Ecto neural progenitor cell (in vitro differentiated cells): ENCODE measurements at places on chromosomes 6 and 20.

DNA sequence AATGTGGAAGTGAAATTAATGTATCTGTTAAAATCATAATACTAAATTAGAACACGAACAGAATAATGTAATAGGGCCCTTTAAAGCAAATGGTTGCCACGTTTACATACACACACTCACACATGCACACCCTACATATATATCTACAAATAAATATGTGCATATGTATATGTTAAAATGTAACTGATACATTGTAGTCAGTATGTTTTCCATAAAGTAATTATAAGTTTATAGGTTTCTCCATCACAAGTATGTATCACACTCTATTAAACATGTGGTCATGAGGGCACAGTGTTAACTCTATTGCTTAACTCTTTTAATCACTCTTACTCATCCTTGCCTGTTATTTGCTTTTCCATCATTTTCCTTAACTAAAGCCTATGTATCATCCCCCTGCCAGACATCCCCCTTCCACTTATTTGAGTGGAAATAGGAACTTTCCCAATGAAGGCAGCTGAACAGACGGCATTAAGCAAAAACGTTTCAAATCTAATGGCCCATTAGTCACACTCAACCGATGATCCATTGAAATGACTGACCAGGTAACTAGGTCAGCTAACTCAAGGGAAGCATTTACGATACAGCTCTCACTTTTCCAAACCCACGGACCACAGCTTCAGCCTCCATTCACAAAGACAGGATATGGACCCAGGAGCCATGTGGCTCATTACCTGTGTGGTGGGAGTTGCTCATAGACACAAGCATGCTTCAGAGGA is 89.3 kb downstream of the HAO1 start:
- no peak for DNase-seq

- peak; percentile 73 for DNase-seq
These were observed 296.6 kb downstream of the PHACTR1 start for GRCh38 chr6:13012977-13013680.

DNA sequence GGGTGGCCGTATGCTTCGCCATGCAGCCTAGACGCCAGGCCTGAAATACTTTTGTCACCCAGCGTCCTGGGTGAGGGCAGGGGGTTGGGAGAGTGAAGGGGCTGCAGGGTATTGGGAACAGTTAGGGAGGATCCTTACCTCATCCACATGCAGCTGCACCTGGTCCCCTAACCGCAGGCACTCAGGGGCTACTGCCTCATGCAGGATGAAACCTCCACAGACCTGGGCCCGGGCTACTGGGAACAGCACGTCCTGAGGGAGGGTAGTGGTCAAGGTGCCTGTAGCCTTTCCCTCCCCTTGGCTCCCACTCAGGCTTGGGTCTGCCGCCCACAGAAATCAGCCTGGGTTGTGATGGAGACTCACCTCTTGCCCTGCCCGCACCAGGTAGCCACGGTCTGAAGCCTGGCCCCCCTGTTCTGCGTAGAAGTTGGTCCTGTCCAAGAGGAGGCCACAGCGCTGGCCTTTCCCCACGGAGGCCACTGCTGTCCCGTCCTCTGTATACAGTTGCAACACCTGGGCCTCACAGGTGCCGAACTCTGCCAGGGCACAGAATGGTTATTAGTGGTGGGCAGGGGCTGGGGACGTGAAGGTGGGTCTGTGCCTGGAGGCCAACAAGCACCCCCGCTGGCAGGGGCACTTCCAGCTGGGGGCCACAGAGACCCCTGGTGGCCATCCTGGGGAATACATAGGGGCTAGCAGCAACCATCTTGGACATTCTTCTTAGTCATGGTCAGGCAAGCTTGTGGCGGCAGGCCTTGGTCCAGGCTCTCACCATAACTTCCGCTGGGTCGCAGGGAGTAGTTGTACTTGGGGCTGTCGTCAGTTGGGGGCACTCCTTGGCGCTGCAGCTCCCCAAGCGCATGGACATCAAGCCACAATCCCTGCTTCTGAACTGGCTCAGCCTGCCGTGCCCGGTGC is 8.6 kb downstream of the AARS2 start:
- peak; percentile 71 for DNase-seq

DNA sequence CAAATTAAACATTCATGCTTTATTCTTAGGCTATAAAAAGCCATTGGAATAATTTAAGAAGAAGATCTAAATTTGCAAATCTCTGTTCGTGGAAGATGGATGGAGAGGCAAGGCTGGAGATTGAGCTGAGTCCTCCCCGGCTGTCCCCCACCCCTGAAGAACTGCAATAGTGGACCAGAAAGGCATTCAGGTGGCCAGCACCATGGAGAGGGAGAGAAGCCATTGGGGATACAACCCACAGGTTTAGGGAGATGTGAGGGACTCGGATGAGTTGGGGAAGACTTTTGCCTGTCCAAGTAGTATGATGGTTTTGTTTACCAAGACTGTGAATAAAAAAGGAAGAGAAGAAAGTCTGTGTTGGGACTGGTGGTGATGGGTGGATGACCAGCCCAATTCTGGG is 120.8 kb downstream of the F13A1 start:
- no peak for DNase-seq

DNA sequence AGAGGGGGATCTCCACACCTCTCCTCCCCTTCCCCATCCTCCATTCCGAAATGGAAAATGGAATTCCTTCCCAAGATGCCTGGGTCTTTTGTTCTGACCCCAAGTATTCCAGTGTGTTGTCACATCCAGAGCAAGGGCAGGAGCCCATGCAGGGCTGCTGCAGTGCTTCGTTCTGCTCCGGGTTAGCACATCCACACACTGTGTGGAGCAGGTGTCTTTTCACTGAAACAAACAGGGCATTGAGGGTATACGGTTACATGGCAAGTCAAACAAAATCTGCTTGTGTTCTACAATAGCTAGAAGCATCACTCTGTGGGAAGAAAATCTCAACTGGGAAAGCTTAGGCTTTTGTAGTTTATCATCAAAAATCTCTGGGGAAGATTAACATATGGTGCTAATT is 56.9 kb downstream of the LYRM2 start:
- no peak for DNase-seq

DNA sequence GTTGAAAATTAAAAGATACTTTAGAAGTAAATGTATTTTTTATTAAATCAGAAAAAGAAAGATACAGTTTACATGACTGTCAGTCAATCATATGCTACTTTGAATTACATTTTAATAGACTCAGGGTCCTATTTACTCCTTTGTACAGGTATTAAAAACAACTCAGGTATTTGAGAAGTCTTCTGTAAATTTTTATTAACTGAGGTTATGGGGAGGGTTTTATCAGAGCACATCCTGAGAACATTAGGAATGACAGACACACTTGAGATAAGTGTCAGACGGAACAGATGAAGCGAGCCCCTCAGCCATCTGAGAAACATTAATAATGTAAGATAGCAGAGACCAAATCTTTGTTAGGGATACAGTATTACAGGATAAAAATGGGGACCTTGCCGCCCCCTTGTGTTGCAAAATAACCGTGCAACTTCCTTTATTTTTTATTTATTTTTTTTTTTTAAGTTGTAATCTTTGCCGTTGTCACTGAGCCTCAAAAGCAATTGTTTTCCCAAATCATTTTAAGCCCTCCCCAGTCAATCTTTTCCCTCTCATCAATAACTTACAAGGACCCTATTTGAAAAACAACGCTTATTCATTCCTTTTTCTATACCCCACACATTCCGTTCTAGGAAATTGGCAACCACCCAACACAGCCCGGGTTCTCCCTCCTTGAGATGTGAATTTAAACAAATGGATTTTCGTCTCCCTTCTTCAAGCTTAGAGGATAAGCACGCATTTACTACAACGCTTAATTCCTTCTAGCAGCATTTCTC is 126.7 kb downstream of the BCAS1 start:
- no peak for DNase-seq

GRCh38 chr6:30922447-30922852 is 8.4 kb downstream of the VARS2 start:
- no peak for DNase-seq

DNA sequence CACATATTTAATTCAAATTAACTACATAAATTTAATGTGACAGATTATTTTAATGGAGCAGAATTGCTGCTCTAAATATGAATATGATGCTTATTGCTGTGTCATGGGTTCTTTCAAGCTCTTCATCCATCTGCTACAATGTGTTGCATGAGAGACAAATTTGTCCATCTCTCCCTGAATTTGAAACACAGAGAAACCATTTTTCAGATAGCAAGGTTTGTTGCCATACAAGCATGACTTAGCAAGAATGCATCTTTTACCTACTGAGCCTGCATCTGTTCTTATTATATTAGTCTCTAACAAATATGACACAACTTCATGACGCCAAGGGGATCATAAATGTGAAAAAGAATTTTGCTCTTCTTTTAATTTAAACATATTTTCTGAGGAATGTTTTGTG is 8.0 kb upstream of the UTRN start:
- DNase-seq, result no peak

DNA sequence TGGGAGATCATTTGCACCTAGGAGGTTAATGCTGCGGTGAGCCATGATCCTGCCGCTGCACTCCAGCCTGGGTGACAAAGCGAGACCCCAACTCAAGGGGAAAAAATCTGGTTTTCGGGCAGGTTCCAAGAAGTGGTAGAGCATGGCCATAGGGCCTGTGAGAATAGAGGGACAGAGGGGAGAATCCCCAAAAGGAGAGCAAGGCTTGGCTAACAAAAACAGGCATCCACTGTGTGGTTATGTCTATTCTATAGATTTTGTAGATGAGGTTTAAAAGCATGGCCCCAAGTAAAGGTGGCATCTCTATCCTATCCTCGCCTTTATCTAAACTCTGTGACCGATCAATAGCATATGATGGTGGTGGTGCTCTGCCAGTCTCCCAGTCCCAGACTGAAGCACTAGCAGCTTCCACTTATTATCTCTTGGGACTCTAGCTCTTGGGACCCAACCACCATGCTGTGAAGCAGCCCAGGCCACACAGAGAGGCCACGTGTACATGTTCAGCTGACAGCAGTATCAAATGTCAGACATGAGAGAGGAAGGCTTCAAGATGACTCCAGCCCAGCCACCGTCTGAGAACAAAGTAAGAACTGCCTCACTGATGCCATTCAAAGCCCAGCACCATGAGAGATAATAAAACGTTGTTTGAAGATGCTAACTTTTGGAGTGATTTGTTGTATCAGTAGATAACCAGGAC is 27.7 kb downstream of the EIF2S2 start:
- DNase-seq, result no peak

DNA sequence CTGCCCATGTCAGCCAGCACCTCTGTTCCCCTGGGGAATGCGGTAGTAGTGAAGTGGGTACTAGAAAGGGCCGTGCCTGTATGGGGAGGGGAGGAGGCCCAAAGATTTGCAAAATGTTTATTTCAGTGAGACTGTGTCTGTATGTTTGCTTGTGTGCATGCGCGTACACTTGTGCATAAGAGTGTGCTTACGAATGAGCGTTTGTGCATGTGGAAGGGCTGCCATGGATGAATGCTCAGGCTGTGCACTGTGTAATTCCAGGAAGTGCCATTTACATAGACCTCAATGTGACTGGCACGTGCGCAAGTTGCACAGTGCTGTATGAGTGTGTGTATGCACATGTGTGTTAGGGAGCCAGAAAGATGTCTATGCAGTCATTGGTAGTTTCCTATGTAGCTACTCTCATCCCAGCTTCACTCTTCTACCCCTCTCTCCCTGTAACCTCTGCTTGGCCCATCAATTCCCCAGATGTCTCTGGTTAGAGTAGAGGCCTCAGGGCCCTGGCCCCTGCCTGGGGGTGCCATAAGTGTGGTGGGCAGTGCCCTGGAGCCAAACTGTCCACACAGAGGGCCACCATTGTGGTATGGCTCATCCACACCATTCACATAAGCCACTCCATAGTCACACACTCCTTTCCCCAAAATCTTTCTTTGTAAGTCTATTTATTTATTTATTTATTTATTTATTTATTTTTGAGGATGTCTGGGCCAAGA is 26.8 kb upstream of the SLC22A7 start:
- DNase-seq, result no peak

DNA sequence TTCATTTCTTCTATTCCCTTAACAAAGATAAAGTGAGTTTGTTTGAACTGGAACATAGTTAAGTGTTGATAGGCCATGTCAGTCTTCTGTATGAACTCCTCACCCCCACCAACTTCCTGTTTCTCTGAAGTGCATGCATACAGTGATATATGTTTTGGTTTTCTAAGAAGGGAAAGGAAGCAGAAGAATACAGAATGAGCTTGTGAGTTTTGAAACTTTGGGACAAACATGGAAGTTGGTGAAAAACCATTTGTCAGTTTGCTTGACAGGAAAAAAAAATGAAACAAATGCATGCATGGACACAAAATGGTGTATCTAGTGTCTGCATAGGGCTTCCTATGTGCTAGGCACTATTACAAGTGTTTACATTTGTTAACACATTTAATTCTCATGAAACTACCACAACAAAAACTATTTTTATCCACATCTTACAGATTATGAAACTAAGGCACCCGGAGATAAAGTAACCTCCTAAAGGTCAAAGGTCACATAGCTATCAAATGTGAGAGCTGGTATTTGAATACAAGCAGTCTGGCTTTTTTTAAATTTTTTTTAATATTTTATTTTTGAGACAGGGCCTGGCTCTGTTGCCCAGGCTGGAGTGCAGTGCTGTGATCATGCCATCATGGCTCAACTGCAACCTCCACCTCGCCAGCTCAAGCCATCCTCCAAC is 105.9 kb downstream of the ADGRB3 start:
- no peak for DNase-seq

- DNase-seq, result no peak
These were observed 32.0 kb upstream of the AKAP7 start for GRCh38 chr6:131103296-131103695.

DNA sequence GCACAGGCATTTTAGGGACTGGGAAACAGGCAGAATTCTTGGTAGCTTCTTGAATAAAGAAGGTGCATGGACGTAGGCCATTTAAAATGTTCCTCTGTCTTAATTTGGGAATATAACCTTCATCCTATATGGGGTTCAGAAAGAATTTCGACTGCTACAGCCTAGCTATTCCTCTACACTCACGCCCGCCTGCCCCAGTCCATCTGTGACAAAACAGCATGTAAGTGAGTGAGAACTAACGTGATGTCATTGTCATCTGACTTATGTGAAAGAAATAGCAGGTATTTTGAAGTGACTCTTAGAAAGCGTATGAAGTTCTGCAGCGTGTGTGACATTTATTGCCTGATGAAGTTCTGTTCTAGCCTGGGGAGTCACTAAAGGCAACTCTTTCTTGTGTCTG is 52.2 kb upstream of the SLC22A1 start:
- DNase-seq, result no peak

- DNase-seq, result no peak
These were observed 32.8 kb downstream of the HTR1B start for GRCh38 chr6:77430504-77430903.

DNA sequence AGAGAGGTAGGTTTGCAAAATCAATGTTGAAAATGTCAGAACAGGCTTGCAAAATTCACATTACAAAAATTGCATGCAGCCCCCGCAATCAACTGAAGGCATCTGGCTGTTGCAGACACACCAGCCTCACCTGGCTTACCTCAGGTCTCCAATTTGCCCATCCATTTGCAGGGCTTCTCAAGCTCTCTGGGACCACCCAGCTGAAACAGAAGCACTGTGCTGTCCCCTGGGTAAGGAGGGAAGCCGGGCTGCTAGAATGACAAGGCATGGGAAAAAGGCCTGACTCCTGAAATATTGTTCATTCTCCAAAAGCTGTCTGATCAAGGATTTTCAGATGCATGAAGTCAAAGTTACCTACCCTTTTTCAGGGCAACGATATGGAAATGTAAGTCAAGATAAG is 52.6 kb upstream of the CD93 start:
- no peak for DNase-seq

GRCh38 chr6:46789434-46790354 is 3.5 kb upstream of the MEP1A start:
- no peak for DNase-seq

GRCh38 chr6:78353040-78353439 is 514.3 kb upstream of the IRAK1BP1 start:
- DNase-seq, result no peak
